ENCODE measurements at places on chromosomes 5 and 9. TPM values are rescaled to one million over a fixed set of nuclear protein-coding genes. Genes with fewer than 3 reads are reported as not detected.

The HNRNPAB gene
- total RNA-seq: 88.5 TPM

- DNase-seq: no peak
Measured at GRCh38 chr9:99475401-99476065, 253.5 kb downstream of the SEC61B start.

The RABGAP1 gene
- total RNA-seq: 52.1 TPM

- DNase-seq: no peak
Measured at GRCh38 chr5:95727764-95728191, 3.4 kb upstream of the RHOBTB3 start.

- no peak for DNase-seq
Measured at GRCh38 chr9:78775696-78776295, 478.9 kb downstream of the PSAT1 start.

DNA sequence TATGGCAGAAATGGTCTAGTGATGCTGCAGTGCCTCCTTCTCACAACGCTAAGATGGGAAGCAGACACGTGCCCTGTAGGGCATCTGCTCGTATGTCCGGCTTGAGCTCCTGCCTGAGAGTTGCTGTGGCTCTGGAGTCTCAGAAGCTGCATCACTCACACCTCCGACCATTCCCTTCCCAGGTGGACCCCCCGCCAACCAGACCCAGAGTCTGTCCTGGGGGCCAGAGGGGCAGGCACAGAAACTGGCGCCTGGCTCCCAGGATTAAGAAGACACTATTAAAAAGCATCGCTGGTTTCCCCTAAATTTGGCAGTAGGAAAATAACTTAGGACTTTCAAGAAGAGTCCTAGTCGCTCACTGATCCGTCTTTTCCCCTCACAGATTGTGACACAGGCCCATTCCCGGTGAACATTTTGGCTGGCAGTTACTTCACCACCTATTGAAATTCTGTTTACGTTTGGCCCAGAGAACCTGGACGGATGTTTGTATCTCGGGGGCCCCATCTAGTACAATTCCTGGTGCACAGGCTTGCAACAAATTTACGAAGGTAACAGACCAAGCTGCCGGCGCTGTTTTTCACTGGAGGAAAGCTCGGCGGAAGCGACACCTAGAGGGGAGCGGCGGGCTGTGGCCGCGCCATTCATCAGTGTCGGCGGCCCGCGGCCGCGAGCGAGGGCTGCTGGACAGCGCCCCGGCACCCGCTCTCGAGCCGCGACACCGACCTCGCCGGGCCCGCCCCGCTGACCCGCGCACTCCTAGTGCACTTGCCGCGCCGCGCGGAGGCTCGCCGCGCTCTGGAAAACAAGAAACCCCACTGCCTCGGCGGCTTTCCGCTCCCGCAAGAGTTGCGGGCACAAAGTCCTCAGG, 1.6 kb downstream of the FSTL4 start:
- no peak for DNase-seq

The CDC25C gene
- 0.34 TPM for total RNA-seq

DNA sequence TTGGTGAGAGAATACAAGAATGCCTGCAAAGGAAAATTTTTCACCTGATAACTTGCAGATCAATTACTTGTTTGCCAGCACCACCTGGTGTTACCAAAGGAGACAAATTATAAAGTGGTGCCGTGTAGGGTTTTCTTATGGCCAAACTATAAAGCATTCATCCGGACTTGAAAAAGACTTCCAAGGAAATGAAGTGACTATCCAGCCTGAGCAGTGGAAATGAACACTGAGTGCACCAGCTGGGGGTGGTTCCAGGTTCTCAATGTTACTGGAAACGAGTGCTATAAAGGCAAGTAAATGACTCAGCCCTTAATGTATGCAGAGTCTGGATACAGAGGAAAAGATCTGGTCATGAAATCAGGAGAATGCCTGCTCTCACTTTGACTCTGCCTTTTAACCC, 113.1 kb downstream of the DNAH5 start:
- DNase-seq: no peak

DNA sequence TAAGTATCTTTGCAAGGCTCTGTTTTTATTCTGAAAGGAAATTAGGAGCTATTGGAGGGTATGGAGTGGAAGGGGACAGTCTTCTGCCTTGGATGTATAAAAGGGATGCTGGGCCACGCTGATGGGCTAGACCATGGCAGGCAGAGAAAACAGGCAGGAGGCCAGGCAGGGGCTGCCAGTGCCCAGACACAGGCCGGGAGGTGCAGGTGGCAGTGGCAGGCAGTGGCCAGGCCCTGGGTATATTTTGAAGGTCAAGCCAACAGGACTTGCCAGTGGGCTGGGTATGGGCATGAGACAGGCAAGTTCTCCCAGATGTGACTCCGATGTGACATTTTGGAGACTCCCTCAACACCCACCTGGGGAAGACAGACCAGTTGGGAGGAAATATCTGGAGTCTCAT, 131.9 kb downstream of the KCNIP1 start:
- DNase-seq: no peak

- DNase-seq: no peak
Measured at GRCh38 chr9:93156475-93157008, 22.5 kb upstream of the NINJ1 start.

The IL13 gene
- total RNA-seq: not detected

- no peak for DNase-seq
Measured at GRCh38 chr5:147773139-147773538, 9.4 kb downstream of the JAKMIP2 start.

DNA sequence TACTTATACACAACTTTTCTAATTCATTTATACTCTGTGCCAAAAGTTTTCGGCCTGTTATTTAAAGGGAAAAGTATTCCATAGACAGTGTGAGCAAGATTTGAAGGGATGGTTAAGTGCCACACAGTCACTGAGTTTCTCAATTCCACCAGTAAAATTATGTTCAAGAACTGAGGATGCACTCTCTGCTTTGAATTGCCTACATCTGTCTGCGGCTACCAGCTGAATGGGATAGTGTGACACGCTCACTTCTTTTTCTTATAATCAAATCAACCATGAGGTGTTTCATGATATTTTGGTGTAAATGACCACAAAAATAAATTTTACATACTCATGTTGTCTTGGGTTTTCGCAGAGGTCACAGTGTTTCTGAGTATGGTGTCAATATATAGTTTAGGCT, 218.4 kb upstream of the TMEM161B start:
- no peak for DNase-seq
